ENCODE measurements at places on chromosomes 13 and 19.

GRCh38 chr13:50162567-50162966, 147.3 kb downstream of the KCNRG start:
- DNase-seq: no peak

- DNase-seq: no peak
These were observed 72.6 kb downstream of the ZNF536 start for GRCh38 chr19:30444686-30445232.

DNA sequence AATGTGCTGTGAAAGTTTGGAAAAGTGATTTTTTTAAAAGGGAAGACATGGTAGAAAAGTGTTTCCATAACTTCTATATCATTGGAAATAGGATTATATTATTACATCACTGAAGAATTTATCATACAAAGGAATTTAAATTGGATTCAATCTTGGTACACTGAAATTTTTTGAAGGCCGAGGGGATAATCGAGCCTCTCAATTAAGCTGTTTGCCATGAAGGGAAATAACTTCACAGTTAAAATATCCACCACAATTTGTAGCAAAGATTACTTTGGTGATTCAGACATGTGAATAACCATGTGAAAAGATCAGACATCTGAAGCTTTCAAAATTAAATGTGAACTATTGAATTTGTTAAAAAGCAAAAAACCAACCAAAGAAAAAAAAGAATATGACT, 215.3 kb downstream of the KLF5 start:
- DNase-seq: no peak

DNA sequence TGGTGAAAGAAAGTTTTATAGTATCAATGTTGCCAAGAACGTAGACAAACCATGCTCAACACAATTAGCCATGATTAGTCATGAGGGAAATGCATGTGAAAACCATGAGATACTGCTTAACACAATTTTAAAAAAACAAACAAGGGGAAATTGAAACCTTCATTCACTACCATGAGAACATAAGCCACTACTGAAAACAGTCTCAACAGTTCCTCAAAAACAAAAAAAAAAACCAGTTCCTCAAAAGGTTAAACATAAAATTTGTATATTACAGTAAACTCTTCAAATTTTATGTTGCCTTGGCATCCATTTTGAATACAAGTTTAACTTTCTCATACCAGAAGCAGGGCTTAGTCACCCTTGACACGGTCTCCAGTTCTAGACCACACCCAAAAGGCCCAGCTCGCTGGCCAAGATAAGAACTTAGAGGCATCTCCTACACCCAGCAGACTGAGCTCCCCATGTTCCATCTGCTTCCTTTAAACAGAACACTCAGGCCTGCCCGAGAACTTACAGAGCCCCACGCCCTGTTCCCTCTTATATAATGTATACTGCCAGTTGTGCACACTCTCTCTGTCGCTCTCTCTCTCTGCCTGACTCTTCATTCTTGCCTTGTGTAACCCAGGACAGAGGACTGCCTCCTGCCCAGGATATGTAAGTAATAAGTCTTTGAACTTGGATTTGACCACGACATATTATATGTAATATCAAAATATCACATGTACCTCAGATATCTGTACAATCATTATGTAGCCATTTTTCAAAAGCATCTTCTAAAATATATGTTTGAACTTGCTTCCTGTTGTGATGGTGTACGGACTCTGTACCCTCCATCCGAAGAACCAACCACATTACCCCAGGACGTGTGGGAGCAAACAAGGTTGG, 67.4 kb downstream of the STK24 start:
- DNase-seq: peak; percentile 17

GRCh38 chr19:10502524-10503001, 593 bp downstream of the KEAP1 start:
- DNase-seq: peak; percentile 81

GRCh38 chr19:48674216-48674809, 1.5 kb upstream of the NTN5 start:
- no peak for DNase-seq

- DNase-seq: no peak
These were observed 102.4 kb downstream of the EFNB2 start for GRCh38 chr13:106433066-106433465.

DNA sequence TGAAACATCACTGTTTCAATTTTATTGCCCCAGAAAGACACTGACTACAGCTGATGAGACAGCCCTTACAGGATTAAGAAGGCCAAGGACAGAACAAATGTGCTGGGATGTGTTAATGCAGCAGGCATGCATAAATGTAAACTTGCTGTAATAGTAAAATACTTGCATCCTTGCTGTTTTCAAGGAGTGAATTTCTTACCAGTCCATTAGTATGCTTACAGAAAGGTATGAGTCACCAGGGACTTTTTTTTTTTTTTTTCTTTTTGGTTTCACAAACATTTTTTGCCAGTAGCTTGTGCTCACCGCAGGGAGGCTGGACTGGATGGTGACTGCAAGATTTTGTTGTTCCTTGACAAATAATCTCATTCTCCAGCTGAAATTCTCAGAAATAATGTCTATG, 55.1 kb downstream of the GPR180 start:
- DNase-seq: no peak

- no peak for DNase-seq
These were observed 93.3 kb upstream of the SLC15A1 start for GRCh38 chr13:98845742-98846141.

GRCh38 chr13:20465218-20465879, 60.3 kb downstream of the CRYL1 start:
- DNase-seq: no peak

DNA sequence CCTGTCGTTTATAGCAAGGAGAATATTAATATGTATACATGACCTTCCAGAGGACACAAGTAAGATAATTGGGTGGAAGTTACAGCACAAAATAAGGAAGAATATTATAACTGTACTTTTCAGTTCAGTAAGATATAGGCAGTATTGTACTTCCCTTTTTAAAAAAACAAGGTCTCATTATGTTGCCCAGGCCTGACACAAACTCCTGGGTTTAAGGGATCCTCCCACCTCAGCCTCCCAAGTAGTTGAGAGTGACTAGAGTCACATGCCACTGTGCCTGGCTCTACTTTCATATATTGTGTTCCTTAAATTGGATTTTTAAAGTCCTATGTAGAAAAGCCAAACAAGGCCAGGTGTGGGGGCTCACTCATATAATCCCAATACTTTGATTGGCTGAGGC, 19.5 kb upstream of the MAB21L1 start:
- DNase-seq: no peak

GRCh38 chr13:109090796-109091195, 461.4 kb downstream of the MYO16 start:
- no peak for DNase-seq

DNA sequence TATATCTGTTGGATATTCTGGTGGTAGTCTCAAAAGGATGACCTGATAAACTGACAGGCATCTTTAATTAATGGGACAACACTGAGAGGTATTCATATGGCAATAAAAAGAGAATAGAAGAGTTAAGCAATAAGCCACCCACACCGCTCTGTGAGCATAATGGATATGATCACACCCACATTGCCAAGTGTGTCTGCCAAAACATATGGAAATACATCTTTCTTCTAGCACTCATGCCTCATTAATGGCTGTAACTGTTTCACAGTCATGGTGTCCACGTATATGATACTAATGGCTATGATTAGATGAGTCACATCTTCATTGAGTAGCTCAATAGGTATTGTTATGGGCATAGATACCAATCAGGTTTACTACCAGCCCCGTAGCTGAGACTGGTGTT, 13.1 kb downstream of the IGFL3 start:
- DNase-seq: no peak

GRCh38 chr13:19838865-19839275, 24.6 kb downstream of the ZMYM5 start:
- no peak for DNase-seq

- DNase-seq: no peak
These were observed 12.4 kb upstream of the TINCR start for GRCh38 chr19:5580161-5580571.

- DNase-seq: no peak
These were observed 81.4 kb upstream of the PCDH8 start for GRCh38 chr13:52929846-52930245.

DNA sequence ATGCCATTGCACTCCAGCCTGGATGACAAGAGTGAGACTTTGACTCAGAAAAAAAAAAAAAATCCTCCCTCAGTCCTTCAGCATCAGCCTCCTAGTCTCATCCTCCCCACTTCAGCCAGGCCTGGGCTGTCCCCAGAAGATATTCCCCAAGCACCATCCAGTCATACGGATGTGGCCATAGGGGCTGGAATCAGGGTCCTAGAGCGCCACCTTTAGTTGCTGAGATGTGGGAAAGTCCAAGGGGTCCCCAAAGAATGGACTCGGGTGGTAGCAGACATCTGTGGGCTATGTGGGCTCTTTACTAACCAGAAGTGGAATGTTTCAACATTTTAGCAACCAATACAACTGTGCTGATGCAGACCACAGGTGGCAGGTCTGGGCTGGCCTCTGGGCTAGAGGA, 3.1 kb upstream of the TYROBP start:
- no peak for DNase-seq

DNA sequence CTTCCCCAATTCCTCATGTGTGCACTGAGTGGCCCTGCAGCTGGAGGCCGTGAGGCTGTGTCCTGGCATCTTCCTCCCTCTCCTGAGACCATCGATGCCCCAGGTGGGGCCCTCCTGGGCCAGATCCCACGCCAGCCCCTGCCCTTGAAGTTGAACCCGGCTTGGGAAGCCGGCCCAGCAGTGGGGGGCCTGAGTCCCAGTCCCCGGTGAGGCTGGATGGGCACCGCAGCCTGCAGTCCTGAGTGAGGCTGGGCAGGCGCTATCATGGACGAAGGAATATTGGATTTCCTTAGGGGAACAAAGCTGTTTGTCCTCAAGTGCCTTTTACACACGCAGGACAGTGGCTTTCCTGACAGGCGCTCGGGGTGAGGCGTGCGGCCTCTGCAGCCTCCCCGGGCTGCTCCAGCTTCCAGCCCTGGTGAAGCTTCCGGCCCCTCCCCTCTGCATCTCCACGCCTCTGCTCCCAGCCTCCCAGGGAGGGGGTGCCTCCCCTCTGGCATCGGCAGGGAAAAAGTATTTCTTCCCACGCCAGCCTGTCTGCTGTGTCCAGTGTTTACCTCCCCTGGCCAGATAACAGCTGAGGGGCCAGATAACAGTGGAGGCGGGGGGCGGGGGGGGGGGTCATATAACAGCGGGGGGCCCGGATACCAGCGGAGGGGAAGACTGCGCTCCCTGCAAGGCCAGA, 159.5 kb downstream of the KDM4B start:
- no peak for DNase-seq

GRCh38 chr19:13784731-13785452, 10.4 kb upstream of the ZSWIM4 start:
- DNase-seq: peak; percentile 59

DNA sequence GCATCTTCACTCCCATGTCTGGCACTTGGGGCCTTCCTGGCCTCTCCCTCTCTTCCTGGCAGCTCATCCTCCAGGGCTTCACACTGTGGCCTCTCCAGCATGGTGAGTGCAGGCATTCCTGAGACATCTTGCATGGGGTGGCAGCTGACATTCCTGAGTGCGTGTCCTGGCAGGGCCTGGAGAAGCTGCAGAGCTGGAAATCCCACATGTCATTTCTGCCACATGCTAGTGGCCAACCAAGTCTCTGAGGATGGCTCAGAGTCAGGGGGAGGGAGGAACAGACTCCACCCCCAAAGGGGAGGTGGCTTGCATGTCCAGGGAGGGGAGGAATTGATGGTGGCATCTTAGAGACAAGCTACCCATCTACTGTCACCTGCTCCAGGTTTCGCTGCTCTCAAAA, 41.6 kb upstream of the AMER2 start:
- no peak for DNase-seq

DNA sequence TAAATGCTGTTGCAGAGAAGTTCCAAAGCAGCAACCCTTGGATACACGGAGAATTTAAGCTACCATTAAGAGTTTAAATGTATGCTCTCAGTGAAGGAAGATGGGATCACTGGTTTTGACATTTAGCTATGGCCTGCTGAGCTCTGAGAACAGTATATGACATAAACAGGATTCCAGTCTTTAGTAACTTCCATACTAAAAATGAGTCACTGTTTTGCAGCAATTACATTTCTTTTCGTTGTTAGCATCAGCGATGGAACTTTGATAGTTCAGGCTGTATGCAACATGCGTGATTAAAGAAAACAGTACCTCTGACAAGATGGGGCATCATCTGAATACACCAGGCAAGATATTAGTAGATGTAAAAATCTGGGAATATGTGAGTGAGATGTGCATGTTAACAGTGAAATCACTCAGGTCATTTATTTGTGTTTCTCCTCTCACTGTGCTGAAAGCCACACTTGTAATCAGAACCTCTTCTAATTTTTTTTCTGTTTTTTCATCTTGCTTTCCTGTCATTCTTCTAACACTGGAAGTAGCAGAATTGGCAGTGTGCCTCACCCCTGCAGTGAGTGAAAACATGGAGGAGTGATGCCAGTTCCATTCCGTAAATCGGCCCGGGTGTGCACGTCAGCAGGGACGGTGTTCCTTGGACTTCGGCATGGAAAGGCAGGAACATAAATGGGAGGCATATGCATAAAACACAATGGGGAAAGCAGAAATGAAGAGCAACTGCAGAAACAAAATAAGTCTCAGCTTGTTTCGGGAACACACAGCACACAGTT, 361.5 kb downstream of the OXGR1 start:
- DNase-seq: no peak

DNA sequence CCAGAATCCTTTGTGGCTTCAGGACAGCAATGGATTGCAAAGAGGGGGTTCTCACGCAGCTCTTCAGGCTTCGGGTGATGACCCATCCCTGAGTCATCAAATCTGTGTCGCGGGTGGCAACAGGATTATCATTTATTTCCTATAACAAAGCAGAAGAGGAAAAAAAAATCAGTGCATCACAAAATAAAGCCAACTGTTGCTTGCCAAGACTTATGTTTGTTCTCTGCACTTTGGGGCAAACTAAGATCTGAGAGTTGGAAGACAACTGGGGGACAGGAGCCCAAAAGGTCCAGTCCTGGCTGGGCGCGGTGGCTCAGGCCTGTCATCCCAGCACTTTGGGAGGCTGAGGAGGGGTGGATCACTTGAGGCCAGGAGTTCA, 6.4 kb downstream of the GNA15 start:
- DNase-seq: no peak

DNA sequence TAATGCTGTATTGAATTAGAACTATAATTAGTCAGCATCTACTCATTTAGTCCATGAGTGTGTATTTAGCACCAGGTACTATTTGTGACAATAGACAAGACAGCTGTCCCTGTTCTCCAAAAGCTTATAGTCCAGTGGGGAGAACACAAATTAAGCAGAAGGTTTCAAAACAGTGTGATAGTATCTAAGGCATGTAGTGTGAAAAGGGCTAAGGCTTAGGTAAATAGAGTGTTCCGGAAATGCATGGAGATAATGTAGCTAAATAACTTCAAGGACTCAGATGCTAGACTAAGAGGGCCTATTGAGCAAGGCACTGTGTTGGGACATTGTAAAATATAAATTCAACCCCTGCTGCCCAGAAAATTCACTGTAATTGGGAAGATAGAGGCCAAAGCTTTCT, 144.1 kb upstream of the MIR17HG start:
- no peak for DNase-seq

Measured in stimulated activated CD8-positive, alpha-beta memory T cell treated with anti-CD3 and anti-CD28 coated beads, Interleukin-12 subunit alpha, Interleukin-12 subunit beta, amount 100 ng/mL, for 1 hour (primary cell).